Spinal cord (tissue), 10 donors: ENCODE measurements at places on chromosomes 12 and 14. TPM values are rescaled to one million over a fixed set of nuclear protein-coding genes. Genes with fewer than 3 reads are reported as not detected.

The FSCB gene
- total RNA-seq, result 0.10 TPM

- H3K4me1 ChIP-seq, result no peaks in the 10 kb centered on the region
- no peak overlapping the region for H3K4me3 ChIP-seq
- H3K27me3 ChIP-seq, result no peaks in the 10 kb centered on the region
Observed at GRCh38 chr12:13085968-13086686, 17.3 kb downstream of the GSG1 start.

The CLEC2A gene
- total RNA-seq, result not detected

The ESR2 gene
- 0.77 TPM for total RNA-seq

DNA sequence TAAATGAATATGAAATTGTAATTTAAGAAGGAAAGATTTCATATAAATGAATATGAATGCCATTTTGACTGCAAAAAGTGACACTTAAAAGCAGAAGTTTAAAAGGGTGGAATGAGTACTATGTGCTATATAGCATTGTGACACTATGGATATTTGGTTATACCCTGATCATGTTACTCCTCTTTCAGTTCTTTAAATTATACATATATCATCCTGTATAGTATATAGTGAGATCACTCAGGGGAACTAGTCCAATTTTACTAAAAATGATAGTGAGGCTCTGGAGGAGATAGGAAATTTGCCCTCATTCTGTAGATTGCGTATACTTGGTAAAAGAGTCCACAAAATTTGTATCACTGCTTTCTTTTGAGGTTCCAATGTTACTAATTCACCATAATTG is 155.7 kb upstream of the BTG1 start:
- no peaks in the 10 kb centered on the region for H3K4me1 ChIP-seq
- H3K27ac ChIP-seq, result no peak overlapping the region
- H3K36me3 ChIP-seq, result no peaks in the 10 kb centered on the region

DNA sequence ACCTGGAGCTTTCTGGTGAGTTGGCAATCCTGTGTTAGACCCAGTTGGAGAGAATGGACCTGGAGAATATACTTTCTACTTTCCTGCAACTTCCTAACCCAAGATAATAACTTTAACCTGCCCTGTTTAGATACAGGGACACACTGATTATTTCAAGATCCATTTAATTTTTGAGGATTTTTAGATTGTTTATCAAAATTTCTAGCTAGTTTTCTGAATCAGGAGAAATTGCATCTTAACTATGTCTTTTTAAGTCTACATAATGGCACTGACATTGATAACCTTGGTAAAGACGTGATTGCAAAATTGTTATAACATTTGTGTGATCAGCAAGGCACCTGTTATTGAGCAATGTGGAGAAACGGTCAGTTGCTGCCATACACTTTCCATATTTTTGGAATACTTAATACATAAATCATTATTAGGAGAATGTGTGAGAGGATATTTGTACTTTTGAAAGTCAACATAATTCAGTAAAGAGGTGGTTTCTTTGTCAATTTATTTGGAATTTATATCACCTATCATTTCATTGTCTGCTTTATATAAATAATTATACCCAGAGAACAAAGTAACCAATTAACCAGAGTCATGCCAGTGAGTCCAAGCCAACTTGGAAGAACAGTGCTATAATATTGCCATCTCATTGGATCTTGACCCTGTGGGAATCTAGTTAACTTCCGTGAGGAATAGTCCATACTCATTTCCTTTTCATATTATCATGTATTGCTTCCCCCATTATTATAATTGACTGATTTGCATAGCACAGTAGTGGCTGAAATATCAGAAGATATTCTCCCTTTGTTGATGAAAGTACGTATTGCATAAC is 28.4 kb downstream of the NFYB start:
- DNase-seq, result no peak
- H3K36me3 ChIP-seq, result no peaks in the 10 kb centered on the region
- no peak overlapping the region for H3K27ac ChIP-seq
- no peak overlapping the region for H3K4me3 ChIP-seq

The NUP37 gene
- total RNA-seq, result 18.0 TPM

GRCh38 chr12:5622280-5622679 is 190.4 kb downstream of the NTF3 start:
- H3K27ac ChIP-seq, result no peak overlapping the region
- DNase-seq, result no peak
- H3K4me1 ChIP-seq, result peaks cover 6% of the 10 kb centered on the region
- no peak overlapping the region for H3K4me3 ChIP-seq
- no peaks in the 10 kb centered on the region for H3K27me3 ChIP-seq

GRCh38 chr12:6312529-6313325 is 2.2 kb downstream of the PLEKHG6 start:
- H3K27ac ChIP-seq, result no peak overlapping the region
- DNase-seq, result no peak
- peaks cover 15% of the 10 kb centered on the region for H3K27me3 ChIP-seq
- no peak overlapping the region for H3K4me3 ChIP-seq
- no peaks in the 10 kb centered on the region for H3K36me3 ChIP-seq

The ING4 gene
- 90.5 TPM for total RNA-seq

DNA sequence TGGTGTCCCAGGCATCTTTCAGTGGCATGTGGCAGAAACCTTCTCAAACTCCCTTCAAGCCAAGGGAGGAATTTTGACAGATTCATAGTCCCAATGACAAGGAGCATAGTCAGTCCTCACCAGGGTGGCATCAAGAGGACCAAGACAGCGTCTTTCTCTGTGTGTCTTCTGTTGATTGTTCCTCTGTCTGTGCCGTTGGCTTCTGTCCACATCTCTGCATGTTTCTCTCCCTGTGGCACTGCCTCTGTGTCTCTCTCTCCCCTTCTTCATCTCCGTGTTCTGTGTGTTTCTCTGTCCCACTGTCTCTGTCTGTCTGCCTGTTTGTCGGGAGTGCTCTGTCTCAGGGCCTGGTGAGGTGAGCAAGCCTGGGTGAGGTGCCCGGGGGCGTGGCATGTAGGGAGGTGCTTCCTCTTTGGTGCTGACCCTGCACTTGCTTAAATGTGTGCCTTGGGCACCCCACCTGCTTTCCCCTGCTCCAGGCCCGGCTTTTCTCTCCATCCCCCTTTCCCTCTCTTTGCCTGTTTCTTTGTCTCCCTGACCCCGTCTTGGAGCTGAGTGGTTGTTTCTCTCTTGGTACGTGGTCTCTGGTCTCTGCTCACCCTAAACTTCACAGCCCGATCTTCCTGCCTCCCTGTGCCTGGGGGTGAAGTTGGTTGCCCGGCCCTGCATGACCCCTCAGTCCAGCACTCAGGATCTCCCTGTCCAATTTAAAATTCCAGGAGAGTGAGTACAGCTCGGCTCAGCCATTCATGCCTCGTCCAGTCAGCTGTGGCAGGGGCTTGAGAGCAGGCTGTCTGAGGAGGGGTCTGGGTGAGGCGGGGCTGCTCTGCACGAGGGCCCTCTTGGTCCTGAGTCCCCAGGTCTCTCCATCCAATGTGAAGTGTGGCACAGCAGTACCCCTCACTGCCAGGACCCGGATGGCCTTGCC is 28.5 kb downstream of the JDP2 start:
- no peak overlapping the region for H3K27ac ChIP-seq
- peaks cover 32% of the 10 kb centered on the region for H3K36me3 ChIP-seq
- H3K4me1 ChIP-seq, result peaks cover 71% of the 10 kb centered on the region
- no peaks in the 10 kb centered on the region for H3K27me3 ChIP-seq
- no peak overlapping the region for H3K4me3 ChIP-seq
- DNase-seq, result no peak

The AQP6 gene
- total RNA-seq, result 2.3 TPM

The TAS2R30 gene
- 5.7 TPM for total RNA-seq

The KRT6C gene
- total RNA-seq, result not detected

- no peak overlapping the region for H3K27ac ChIP-seq
- H3K4me3 ChIP-seq, result no peak overlapping the region
- DNase-seq, result no peak
- no peaks in the 10 kb centered on the region for H3K27me3 ChIP-seq
Observed at GRCh38 chr12:124412646-124413015, 117.7 kb downstream of the RFLNA start.

GRCh38 chr14:51444353-51445000 is 204.4 kb downstream of the TMX1 start:
- H3K27ac ChIP-seq, result no peak overlapping the region
- DNase-seq, result no peak
- no peak overlapping the region for H3K4me3 ChIP-seq
- peaks cover 3% of the 10 kb centered on the region for H3K4me1 ChIP-seq
- H3K36me3 ChIP-seq, result no peaks in the 10 kb centered on the region

- H3K4me3 ChIP-seq, result no peak overlapping the region
- H3K27ac ChIP-seq, result no peak overlapping the region
- peaks cover 4% of the 10 kb centered on the region for H3K27me3 ChIP-seq
- no peak for DNase-seq
- H3K4me1 ChIP-seq, result no peaks in the 10 kb centered on the region
Observed at GRCh38 chr14:56745097-56745496, 65.2 kb downstream of the OTX2 start.

DNA sequence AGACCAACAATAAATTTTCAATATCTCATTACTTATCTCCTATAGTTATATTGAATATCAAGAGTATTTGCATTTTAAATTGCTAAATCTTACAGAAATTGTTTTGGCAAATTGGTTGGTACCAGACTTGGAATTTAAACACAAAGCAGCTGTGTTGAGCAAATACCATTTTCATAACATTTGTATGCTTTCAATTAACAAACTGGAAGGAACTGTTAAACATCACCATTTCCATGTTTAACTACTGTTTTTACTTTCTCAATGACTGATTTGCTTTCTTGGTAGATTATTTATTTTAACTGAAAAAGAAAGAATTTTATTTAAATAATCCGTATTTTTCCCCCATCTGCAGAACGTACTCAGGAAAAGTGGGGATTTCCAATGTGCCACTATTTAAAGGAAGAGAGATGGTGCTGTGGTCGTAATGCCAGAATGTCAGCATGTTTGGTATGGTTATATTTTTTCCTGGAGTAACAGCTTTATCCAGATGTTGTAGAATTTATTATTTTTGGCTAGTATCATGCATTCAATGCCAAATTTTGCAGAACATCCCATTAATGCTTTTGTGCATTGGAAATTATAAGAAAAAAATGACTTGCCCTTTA is 72.3 kb downstream of the METTL25 start:
- no peak overlapping the region for H3K4me3 ChIP-seq
- no peak for DNase-seq
- H3K36me3 ChIP-seq, result no peaks in the 10 kb centered on the region

- H3K4me1 ChIP-seq, result peaks cover 1% of the 10 kb centered on the region
- H3K27ac ChIP-seq, result no peak overlapping the region
- no peaks in the 10 kb centered on the region for H3K36me3 ChIP-seq
- DNase-seq, result no peak
- no peaks in the 10 kb centered on the region for H3K27me3 ChIP-seq
Observed at GRCh38 chr12:52925717-52926595, 21.1 kb upstream of the KRT8 start.

DNA sequence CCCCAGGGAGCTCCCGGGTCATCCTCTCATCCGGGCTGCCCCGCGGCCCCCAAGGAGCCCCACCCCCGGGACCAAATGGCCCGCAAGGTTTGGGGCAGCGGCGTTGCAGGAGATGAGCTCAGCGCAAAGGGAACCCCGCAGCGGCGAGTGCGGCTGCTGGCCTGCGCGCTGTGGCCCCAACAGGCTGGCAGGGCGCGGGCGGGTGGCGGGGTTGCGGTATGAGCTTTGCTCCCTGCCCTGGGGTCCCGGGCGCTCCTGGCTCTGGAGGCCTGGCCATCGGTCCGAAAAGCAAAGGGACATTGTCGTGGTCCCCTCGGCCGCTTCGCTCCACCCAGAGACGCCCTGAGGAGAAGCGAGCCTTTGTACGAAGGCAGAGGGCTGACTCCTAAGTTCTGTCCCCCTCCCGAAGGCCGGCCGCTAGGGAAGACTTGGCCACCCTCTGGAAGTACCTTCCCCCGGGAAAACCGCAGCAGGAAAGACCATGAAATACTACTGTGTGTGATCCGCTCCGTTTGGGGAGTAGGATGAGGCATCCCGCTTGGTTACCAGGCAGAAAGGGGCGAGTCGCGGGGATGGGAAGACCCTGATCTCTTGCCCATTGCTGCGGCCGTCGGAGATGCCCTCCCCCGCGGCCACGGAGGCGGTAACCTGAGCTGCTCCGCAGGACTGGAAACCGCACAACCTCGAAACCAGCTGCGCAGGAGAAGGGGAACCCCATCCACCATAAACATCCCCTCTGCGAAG is 620 bp upstream of the NID2 start:
- no peaks in the 10 kb centered on the region for H3K36me3 ChIP-seq
- peak overlapping the region; percentile 82 for H3K4me3 ChIP-seq
- H3K27me3 ChIP-seq, result peaks cover 31% of the 10 kb centered on the region
- peaks cover 25% of the 10 kb centered on the region for H3K4me1 ChIP-seq
- DNase-seq, result peak; percentile 69

GRCh38 chr12:23950775-23951451 is 1.4 kb upstream of the SOX5 start:
- H3K4me1 ChIP-seq, result no peaks in the 10 kb centered on the region
- no peaks in the 10 kb centered on the region for H3K27me3 ChIP-seq
- peak overlapping the region; percentile 75 for H3K27ac ChIP-seq
- peak; percentile 69 for DNase-seq
- H3K36me3 ChIP-seq, result no peaks in the 10 kb centered on the region
- H3K4me3 ChIP-seq, result peak overlapping the region; percentile 75

DNA sequence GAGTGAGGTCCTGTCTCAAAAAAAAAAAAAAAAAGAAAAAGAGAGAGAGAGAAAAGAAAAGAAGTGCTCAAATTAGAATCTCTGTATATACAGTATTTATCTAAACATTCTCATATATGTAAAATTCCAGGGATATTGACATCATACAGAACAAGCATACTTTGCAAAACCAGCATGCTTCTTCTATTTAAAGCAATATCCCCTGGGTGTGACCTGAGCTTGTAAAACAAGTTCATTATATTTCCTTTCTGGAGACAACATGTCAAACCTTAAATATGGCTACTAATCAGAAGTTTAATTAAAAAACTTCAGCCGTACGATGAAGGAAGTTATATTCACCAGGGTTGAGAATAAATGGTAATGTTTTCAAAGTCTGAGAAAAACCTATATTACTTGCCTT is 175.8 kb upstream of the HMGA2 start:
- H3K27ac ChIP-seq, result no peak overlapping the region
- no peaks in the 10 kb centered on the region for H3K4me1 ChIP-seq
- no peaks in the 10 kb centered on the region for H3K27me3 ChIP-seq
- no peak for DNase-seq
- H3K4me3 ChIP-seq, result no peak overlapping the region

The SAV1 gene
- 30.2 TPM for total RNA-seq

DNA sequence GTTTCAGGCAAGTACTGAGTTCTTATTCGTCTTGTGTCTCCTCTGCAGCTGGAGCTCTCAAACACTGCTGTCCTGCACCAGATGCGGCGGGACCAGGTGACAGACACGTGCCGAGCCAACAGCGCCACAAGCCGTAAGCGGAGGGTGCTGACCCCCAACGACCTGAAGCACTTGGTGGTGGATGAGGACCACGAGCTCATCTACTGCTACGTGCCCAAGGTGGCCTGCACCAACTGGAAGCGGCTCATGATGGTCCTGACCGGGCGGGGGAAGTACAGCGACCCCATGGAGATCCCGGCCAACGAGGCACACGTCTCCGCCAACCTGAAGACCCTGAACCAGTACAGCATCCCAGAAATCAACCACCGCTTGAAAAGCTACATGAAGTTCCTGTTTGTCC is 201.2 kb downstream of the SLC41A2 start:
- no peak overlapping the region for H3K27ac ChIP-seq
- no peak overlapping the region for H3K4me3 ChIP-seq
- H3K27me3 ChIP-seq, result no peaks in the 10 kb centered on the region
- peaks cover 8% of the 10 kb centered on the region for H3K36me3 ChIP-seq
